ENCODE measurements at places on chromosomes 1 and 21.

DNA sequence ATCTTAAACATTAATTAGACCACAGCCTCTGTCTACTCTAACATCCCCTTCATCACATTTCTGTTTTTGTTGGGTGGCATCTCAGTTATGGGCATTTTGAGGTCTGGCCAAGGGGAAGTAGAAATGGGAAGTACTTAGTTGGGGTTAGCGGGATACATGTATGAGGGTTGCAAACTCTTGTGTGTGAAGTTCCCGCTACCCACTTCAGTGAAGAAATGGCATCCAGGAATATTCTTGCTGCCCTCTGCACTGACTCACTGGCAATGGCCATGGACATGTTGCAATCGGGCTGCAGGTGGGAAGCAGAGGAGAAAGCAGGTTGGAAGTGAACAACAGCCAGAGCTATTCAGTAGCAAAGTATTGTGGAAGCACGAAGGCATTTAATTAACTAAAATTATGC lies 7.4 kb downstream of the CD48 start:
- no peaks in the 10 kb centered on the region for H3K4me1 ChIP-seq
- no peak for DNase-seq
- no peaks in the 10 kb centered on the region for H3K27me3 ChIP-seq
- H3K4me3 ChIP-seq, result no peak overlapping the region
- no peaks in the 10 kb centered on the region for H3K36me3 ChIP-seq

GRCh38 chr1:160996178-160996577 lies 24.8 kb downstream of the F11R start:
- no peak for DNase-seq
- no peaks in the 10 kb centered on the region for H3K4me1 ChIP-seq
- H3K4me3 ChIP-seq, result no peak overlapping the region
- H3K27me3 ChIP-seq, result no peaks in the 10 kb centered on the region
- no peak overlapping the region for H3K27ac ChIP-seq
- H3K36me3 ChIP-seq, result no peaks in the 10 kb centered on the region

- no peak overlapping the region for H3K27ac ChIP-seq
- no peaks in the 10 kb centered on the region for H3K36me3 ChIP-seq
- DNase-seq, result no peak
- no peaks in the 10 kb centered on the region for H3K27me3 ChIP-seq
- no peak overlapping the region for H3K4me3 ChIP-seq
- no peaks in the 10 kb centered on the region for H3K4me1 ChIP-seq
Measured at GRCh38 chr1:171245458-171246064, 2.7 kb upstream of the FMO1 start.

DNA sequence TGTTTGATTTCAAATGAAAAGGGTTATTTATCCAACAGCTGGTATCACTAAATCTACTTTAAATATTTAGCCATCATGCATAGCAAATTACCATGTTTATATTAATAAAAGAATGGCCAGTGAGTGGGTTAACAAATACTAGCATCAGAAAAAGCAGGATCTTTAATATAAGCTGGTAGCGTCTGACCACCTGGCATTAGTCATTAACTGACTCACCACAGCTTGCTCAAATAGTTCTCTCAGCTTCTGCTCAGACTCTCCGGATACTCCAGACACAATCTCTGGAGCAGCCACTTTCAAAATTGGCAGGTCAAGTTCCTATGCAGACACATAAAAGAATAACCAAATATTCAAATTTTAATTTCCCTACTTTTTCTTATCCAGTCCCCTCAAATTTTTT lies 29.6 kb downstream of the NVL start:
- no peaks in the 10 kb centered on the region for H3K27me3 ChIP-seq
- no peak overlapping the region for H3K27ac ChIP-seq
- H3K4me3 ChIP-seq, result no peak overlapping the region
- DNase-seq, result no peak
- H3K36me3 ChIP-seq, result peaks cover 70% of the 10 kb centered on the region

- H3K27me3 ChIP-seq, result no peaks in the 10 kb centered on the region
- H3K4me3 ChIP-seq, result peak overlapping the region; percentile 48
- H3K27ac ChIP-seq, result peak overlapping the region; percentile 60
- no peaks in the 10 kb centered on the region for H3K36me3 ChIP-seq
- no peaks in the 10 kb centered on the region for H3K4me1 ChIP-seq
- no peak for DNase-seq
Measured at GRCh38 chr1:247448107-247448791, 9.7 kb downstream of the OR2B11 start.

DNA sequence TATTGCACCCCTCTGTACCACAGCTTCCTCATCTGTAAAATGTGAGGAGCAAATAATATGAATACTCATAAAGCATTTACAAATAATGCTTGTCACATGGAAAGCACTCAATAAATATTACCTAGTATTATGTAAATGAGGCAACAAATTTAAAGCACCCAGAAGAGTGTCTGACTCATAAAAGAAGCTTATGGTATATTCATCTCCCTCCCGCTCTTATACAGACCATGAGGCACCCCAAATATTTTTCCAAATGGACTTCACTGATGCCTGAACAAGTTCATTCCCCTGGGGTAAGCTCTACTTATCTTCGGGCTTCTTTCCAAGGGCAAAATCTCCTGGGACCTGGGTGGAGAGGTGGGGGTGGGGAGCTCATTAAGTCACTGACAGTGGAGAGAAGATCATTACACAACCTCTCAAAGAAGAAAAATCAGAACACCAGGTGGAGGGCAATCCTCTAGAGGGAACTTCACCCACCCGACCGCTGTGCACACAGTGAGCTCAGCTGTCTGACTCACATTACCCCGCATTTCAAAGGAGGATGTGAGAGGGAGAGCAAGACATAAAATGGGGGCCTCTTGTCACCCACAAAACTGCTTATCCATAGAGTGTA lies 166.2 kb downstream of the ASTN1 start:
- no peak overlapping the region for H3K27ac ChIP-seq
- no peaks in the 10 kb centered on the region for H3K4me1 ChIP-seq
- no peaks in the 10 kb centered on the region for H3K36me3 ChIP-seq
- no peak for DNase-seq
- H3K4me3 ChIP-seq, result no peak overlapping the region

GRCh38 chr1:184562806-184563205 lies 176.0 kb downstream of the C1orf21 start:
- H3K4me3 ChIP-seq, result no peak overlapping the region
- DNase-seq, result no peak
- no peaks in the 10 kb centered on the region for H3K27me3 ChIP-seq

- H3K36me3 ChIP-seq, result no peaks in the 10 kb centered on the region
- H3K4me1 ChIP-seq, result no peaks in the 10 kb centered on the region
- H3K4me3 ChIP-seq, result no peak overlapping the region
- DNase-seq, result no peak
- H3K27ac ChIP-seq, result no peak overlapping the region
Measured at GRCh38 chr1:200291106-200291505, 118.7 kb downstream of the ZNF281 start.

DNA sequence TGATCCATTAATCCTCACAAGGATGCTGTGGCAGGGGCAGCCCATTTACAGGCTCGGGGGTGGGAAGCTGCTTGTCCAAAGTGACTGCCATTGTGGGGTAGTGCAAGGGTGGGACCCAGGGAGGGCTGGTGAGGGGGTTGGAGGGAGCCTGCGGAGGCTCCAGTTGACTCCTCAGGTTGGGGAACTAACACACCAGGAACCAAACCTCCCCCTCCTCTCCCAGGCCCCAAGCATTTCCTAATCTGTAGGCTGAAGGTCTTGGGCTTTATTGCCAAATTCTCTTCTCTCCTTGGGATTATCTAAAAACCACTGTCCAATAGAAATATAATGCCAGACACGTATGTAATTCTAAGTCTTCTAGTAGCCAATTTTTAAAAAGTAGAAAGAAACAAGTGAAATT lies 18.2 kb downstream of the IKBKE start:
- peaks cover 3% of the 10 kb centered on the region for H3K4me1 ChIP-seq
- H3K36me3 ChIP-seq, result no peaks in the 10 kb centered on the region
- no peak for DNase-seq
- no peak overlapping the region for H3K27ac ChIP-seq

- peak; percentile 63 for DNase-seq
- H3K4me1 ChIP-seq, result no peaks in the 10 kb centered on the region
- H3K4me3 ChIP-seq, result peak within 1 kb of the TSS; percentile 69
- H3K36me3 ChIP-seq, result peaks cover 4% of the 10 kb centered on the region
- peak within 1 kb of the TSS; percentile 88 for H3K27ac ChIP-seq
Measured at GRCh38 chr1:25799935-25800702, at the start of gene SELENON. Gene SELENON, plus strand, starts transcription at chr1:25800193. Its CDS starts 38 bp downstream, at chr1:25800231.

Measured in tibial artery (tissue), 4 donors.